ENCODE measurements at places on chromosomes 4 and X.

- no peak for DNase-seq
These were observed 33.2 kb upstream of the SMS start for GRCh38 chrX:21907260-21907659.

GRCh38 chrX:43139645-43140044 lies 361.7 kb upstream of the PPP1R2C start:
- no peak for DNase-seq

- DNase-seq: no peak
These were observed 3.1 kb upstream of the FGF16 start for GRCh38 chrX:77444075-77444474.

DNA sequence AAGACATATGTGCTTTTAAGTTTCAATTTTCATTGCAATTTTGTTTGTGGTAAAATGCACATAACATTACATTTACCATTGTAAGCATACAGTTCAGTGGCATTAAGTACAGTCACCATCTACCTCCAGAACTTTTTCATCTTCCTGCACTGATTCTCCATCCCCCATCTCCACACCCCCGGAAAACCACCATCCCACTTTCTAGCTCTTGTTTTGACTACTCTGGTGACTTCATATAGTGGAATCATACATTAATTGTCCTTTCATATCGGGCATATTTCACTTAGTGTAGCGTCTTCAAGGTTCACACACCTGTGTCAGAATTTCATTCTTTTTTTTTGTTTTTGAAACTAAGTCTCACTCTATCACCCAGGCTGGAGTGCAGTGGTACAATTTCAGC lies 143.5 kb downstream of the GPR143 start:
- peak; percentile 26 for DNase-seq

DNA sequence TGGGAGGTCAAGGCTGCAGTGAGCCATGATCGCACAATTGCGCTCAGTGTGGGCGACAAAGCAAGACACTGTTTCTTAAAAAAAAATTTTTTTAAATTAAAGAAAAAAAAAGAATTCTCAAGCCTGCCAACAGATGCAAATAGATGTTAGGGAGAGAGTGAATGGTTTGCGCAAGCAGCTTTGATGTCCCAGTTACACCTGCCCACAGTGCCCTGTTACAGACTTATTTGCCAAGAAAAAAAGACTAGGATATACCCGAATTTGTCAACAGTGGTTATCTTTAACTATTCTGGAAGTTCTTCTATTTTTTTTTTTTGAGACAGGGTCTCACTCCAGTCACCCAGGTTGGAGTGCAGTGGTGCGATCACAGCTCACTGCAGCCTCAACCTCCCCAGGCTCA lies 44.3 kb upstream of the UGDH start:
- no peak for DNase-seq

DNA sequence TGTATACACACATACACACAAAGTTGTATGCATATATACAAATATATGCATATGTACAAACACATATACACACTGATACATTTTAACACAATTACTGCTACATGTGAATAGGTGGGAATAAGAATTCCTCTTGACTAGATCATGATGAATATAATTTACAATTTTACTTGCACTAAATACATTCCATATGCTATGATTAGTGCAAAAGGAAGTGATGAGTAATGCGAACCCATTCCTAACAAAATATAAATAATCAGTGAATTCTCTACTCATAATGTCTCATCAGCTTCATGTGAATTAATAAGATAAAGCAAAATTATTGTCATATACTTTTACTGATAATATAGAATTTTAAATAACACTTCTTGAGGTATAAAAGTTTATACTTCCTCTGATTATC lies 1077.3 kb upstream of the PCDH10 start:
- DNase-seq: no peak
